NCI-H446 (cell line): ENCODE measurements at places on chromosomes 16 and 17.

- DNase-seq = peak; percentile 29
Observed at GRCh38 chr16:23508589-23509440, 1.5 kb downstream of the GGA2 start.

DNA sequence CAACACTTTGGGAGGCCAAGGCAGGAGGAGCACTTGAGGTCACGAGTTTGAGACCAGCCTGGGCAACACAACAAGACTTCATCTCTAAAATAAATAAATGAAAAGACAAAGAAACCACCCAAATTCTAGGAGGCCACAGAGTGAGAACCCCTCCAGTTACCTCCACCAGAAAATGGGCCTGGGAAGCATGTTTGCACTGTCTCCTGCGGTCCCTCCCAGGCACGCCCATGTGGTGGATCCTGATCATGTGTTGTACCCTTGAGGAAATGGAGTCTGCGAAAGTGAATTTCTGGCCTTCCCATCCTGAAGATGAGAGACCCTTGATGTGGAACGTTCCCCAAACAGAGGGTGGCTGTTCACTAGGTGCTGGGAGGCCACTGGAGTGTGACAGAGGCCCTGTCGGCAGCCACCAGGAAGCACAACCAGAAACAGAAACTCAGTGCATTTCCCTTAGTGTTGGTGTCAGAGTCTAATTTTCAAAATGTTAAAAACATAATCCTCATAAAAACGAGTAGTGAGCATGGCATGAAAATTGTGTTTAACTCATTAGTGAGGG, 19.2 kb upstream of the USP22 start:
- no peak for DNase-seq

GRCh38 chr17:57808882-57809281, 41.0 kb downstream of the MRPS23 start:
- DNase-seq = no peak

GRCh38 chr17:4167786-4168185, 24.8 kb downstream of the CYB5D2 start:
- DNase-seq = no peak

- no peak for DNase-seq
Observed at GRCh38 chr16:1770328-1771187, 785 bp downstream of the NME3 start.

GRCh38 chr17:70655176-70655958, 486.0 kb downstream of the KCNJ2 start:
- DNase-seq = peak; percentile 22

- DNase-seq = no peak
Observed at GRCh38 chr17:9802294-9802693, 10.9 kb upstream of the DHRS7C start.

DNA sequence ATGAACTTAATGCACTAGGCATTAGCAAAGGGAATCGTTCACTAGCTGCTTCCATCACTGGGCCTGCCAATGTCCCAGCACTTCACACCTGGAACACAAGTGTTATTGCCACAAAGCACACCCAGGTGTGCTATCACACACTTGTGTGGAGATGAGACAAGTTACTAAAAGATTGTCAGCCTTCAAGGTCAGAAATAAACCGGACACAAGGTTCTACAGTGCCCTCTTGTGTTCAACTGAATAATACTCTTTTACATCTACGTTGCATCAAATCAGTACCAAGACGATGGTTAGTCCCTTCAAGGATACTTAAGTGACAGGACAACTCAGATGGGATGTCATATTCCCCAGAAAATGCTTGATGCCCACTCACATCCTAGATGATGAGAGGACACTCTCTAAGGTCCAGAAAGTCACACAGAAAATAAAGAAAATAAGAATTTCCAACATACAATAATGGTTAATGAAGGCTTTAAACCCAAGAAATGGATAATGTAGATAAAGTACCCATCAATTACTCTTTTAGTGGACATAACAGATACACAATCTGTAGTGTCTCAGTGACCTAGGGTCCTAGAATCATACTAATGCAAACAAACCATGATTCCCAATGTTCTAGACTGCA, 16.4 kb upstream of the GLG1 start:
- peak; percentile 35 for DNase-seq

GRCh38 chr16:50208460-50208931, 55.4 kb downstream of the TENT4B start:
- DNase-seq = no peak

DNA sequence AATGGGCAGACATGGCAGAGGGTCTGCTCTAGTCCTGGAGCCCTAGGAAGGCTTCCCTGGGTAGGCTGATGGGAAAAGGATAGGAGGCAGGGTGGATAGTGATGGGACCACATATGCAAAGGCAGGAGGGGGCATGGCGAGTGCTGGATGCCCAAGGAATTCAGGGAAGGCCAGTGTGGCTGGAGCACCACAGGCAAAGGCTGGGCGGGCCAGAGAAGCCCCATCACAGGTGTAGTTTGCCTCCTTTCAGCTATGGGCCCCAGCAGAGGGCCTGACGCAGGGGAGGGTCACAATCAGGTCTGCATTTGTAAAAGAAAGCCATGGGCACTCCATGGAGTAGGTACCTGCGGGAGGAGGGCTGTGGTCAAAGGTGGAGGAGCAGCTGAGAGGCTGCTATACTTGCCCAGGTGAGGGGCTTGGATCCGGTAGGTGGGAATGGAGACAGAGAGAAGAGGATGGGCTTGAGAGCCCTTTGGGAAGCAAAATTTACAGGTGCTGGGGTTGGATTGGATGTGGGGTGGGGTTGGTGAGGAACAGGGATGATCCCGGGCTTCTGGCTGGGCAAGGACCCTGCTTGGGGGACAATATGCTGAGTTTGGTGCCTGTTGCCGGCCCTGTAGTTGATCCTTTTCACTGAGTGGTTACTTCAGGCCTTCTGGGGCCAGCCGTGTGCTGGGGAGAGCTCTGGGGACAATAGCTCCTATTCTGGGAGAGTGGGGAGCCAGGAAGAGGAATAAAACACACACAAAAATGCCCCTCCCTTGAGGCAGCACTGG, 6.5 kb upstream of the COL1A1 start:
- DNase-seq = no peak

GRCh38 chr16:89960966-89961365, 12.4 kb downstream of the DEF8 start:
- DNase-seq = no peak

DNA sequence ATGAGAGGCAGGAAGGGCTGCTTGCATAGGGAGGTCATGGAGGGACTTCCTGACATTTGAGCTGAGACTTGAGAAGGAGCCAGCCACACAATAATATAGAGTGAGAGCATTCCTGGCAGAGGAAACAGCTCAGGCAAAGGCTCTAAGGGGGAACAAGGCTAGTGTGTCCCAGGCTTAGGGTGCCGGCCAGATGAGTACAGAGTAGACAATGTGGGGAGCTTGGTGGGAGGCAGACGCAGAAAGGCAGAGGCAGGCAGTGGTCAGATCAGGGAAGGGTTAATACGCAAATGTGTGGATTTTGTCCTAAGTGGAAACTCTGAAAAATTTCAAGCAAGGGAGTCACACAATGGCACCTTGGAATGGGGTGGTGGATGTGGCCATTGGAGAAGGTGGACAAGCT, 31.3 kb downstream of the CD300LB start:
- DNase-seq = no peak
